H7 (cell line): ENCODE measurements at places on chromosomes 6 and 20.

GRCh38 chr20:49569411-49570115 is 1.6 kb upstream of the PTGIS start:
- DNase-seq, result no peak

- DNase-seq, result no peak
Observed at GRCh38 chr6:44310241-44310640, 2.9 kb downstream of the AARS2 start.

DNA sequence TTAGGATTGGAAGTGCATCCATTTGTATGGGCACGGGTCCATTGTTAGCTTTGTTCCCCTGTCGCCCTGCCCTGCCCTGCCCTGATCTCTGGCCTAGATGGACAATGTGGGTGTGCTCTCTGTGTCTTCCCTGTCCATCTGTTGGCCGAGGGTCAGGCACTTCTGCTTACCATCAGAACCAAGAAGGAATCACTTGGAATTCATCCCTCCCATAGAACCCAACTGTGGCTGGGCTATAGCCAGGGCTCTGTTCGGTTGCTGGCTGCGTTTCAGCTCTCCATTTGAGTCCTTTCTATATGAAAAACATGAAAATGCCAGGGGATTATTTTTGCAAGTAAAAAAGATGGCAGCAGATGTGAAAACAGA is 26.6 kb upstream of the TULP4 start:
- no peak for DNase-seq

DNA sequence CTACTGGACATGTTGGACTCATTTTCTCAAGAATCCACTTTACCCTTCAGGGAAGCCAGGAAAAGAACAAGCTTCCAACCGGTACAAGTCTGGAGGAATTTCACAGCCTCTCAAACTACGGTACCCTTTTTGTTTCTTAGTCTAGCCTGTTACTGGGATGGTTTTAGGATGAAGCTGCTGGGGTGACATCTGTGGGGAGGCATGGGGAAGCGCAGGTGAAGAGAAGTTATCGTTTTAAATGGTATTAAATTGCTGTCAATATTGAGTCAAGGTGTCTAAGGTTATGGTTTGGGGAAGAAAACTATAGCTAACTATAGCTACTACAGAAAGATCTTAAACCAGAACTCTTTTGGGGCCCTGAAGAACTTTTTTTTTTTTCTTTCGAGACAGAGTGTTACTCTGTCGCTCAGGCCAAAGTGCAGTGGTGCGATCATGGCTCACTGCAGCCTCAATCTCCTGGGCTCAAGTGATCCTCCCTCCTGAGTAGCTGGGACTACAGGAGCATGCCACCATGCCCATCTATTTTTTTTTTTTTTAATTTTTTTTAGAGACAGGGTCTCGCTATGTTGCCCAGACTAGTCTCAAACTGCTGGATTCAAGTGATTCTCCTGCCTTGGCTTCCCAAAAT is 128.7 kb downstream of the RIN2 start:
- DNase-seq, result peak; percentile 58

DNA sequence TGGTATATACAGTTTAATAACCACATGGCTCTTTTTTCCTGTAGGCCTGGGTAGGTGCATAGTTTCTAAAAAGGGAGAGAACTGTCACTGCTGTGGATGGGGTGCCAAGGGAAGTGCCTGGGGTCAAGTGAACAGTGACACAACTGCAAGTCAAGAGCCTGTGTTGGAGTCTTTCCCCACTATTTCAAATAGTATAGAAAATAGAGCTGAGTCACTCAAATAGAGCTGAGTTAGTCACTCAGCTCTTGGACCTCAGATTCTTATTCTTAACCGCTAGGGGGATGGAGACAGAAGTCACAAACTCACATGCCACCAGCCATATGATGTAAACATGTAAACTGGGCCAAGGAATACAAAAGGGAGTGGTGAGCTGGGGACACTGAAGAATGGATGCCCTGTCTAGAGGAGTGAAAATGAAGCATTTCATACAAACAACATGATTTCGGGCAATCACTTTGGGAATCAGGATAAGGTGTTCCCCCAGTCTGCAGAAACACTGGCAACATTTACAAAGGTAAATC is 2.1 kb downstream of the NQO2 start:
- DNase-seq, result peak; percentile 68

DNA sequence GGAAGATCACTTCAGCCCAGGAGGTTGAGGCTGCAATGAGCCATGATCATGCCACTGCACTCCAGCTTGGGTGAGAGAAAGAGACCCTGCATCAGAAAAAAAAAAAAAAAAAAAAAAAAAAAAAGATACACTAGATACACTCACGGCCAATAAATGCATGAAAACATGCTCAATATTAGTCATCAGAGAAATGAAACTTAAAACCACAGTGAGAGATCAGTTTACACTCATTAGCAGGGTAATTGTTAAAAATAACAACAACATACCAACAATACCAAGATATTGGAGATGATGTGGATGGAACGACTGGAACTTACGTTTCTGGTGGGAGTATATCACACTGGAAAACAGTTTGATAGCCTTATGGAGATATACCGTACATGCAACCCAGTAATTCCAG is 29.9 kb downstream of the HS3ST5 start:
- DNase-seq, result no peak

GRCh38 chr6:3186974-3187382 is 29.6 kb upstream of the TUBB2A start:
- DNase-seq, result no peak

GRCh38 chr20:23180451-23180921 is 94.4 kb upstream of the CD93 start:
- no peak for DNase-seq

GRCh38 chr20:38514947-38515346 is 42.3 kb downstream of the RALGAPB start:
- no peak for DNase-seq

DNA sequence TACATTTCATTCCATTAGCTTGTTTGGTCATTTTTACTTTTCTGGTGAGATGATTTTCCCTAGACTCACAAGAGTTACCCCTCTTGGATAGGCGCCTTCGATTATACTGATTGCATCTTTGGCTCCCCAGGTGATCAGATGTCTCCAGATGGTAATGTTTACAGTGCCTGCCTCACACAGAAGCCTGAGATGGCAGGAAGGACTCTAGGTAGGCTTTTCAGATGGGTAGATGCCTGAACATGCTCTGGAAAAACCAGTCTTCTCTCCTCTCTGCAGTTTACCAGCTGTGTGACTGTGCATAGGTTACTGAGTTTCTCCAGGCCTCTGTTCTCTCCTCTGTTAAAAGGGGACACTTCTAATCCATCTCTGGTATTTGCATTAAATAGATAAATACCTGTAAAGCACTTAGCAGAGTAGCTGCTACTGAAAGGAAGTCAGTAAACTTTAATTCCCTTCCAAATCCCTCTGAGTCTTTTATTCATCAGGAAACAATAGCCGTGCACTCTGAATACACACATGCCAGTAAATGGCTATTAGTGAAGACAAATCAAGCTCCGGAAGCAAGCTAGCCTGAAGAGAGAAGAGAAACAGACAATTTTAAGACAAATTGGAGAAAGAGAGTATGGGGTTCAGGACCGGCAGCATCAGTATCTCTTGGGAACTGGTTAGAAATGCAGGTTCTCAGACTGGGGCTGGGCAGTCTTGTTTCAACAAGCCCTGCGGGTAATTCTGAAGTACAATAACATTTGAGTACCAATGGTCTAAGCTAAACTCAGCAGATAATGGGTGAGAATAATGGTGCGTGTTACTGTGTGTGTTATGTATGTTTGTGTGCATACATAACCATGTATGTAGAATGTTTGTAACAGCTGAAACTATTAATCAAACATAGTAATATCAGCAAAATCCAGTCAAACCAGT is 139.4 kb downstream of the UST start:
- no peak for DNase-seq

GRCh38 chr20:5551621-5552020 is 198.6 kb upstream of the SHLD1 start:
- no peak for DNase-seq

DNA sequence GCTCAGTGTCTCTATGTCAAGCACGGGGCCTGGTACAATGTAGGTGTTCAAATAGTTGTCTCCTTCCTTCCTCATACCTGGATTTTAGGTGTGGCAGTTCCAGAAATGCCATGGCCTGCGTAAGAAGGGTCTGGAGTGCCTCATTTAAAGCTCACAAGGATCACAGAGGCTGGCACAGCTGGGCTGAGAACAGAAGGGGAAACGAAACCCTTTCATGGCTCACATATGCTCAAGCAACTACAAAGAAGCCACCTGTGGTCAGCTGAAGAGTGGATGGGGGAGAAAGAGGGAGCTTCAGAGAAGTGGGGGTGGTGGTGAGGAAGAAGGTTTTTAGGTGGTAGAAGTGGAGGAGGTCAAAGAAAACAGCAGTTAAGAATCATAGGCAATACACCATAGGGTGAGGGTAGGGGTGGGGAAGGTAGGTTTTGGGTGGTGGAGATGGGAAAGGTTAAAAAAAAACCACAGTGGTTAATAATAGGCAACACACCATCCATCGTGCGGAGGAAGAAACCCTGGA is 17.0 kb upstream of the TOP1 start:
- no peak for DNase-seq

DNA sequence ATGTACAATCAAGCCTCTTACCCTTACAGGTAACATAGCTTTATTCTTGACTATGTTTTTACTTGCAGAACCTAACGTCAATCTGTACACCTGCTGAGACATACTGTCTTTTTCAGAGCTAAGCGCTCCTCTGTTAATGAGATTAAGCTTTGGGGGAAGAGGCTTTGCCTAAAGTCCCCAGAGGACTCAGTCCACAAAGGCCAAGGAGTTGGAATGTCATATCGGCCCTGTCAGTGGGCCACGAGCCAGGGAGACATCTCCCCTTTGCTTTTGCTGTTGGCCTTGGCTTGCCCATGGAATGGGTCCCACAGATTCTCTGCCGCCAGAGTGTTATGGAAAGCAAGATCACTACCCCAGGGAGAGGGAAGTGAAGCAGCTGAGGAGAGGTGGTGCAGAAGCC is 64.1 kb upstream of the SOX4 start:
- no peak for DNase-seq

GRCh38 chr6:80967609-80968008 is 784.9 kb downstream of the TENT5A start:
- DNase-seq, result no peak

DNA sequence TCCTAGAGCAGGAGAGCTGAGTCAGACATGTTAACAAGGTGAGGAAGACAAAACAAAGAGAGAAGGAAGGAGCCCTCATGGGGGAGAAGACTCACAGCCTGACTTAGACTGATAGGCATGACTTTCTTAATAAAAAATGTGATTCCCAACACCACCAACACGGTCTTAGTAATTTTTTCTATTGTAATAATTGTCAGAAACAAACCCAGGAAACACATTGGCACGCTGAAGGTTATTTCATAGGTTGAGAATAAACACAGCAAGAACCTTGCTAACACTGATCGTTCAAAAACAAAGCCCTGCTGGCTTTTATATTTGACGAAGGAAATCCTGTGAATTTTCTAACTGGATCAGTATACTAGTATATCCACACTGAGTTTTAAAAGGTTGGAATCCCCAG is 286.8 kb downstream of the HACE1 start:
- DNase-seq, result no peak

DNA sequence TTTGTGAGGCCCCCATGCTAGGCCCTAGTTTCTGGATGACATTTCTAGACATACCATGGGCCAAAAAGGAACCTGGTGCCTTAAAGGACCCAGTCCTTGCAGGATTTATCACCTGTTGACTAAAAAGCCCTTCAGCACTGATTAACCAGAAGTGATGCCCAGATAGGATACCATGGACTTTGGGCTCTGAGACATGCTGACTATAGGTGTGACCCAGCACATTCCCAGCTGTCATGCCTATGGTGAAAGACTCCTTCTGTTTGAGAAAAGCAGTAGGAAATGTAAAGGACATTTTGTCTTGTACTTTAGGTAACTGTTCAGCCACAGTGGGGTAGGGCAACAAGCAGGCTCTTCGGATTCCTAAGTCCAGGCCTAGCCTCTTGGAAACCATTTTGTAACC is 724.2 kb downstream of the CD109 start:
- no peak for DNase-seq

DNA sequence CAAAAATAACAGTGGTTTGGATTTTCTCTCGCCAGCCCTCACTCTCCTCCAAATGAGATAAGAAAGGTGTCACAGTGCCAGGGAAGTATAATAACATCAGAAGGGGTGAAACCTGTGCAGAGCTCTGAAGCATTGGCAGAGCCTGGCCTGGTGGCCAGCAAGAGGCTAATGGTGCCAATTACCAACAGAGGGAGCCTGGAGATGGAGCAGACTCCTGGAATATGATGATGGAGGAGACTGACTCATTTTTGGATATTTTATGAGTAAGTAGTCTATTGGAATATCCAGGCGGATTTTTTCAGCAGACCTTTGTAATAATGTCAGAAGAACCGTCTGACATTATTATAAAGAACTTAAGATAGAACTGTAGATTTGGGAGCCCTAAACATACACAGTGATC is 442.6 kb upstream of the MARCKS start:
- no peak for DNase-seq

GRCh38 chr20:4809707-4810106 is 88.0 kb downstream of the PRND start:
- DNase-seq, result no peak

DNA sequence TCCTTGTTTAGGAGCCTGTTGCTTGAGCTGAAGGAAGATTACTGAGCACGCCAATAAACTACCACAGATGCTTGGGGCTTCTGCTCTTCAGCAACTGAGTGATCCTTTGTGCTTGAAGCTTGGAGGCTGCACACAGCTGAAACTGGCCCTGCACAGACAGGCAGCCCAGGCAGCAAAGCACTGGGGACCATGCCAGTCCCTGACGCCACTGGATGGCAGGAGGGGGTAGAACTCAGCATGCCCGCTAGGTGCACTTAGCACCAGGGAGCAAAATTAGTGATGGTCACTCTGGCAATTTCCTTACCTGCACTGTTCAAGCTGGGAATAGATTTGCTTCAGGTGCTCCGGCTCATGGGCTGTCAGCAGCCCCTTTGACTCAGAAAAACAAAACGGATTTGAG is 91.5 kb downstream of the FAM50B start:
- no peak for DNase-seq

DNA sequence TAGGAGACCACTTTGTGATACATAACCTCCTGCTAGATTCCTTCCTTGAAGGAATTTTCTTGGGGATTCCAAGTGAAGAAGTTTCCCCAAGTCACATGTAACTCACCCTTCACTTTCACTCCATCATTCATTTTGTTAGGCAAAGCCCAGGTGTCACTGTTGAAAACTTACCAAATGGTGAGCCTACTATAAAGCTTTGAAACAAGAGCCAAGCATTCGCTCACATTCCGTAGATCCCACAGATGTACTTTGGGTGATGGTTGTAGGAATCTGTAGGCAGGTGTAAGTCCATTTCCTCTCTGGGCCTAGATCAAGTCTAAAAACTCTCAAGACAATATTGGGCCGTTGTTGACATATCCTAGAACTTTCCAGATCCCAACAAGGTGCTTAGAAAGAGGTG is 74.1 kb downstream of the PRDM1 start:
- no peak for DNase-seq

- DNase-seq, result peak; percentile 32
Observed at GRCh38 chr6:152821525-152821924, 70.9 kb downstream of the VIP start.
